NCI-H1417 (cell line): ENCODE measurements at places on chromosomes 4 and X.

GRCh38 chr4:141435446-141436225, 200.7 kb upstream of the IL15 start:
- no peak for DNase-seq

- DNase-seq = no peak
These were observed 37.4 kb downstream of the FAM241A start for GRCh38 chr4:112182604-112183003.

GRCh38 chrX:100643956-100644860, at the start of gene SRPX2:
Gene SRPX2 (plus strand): TSS chrX:100644199. CDS start chrX:100646323, 2,124 bp downstream.
- no peak for DNase-seq

DNA sequence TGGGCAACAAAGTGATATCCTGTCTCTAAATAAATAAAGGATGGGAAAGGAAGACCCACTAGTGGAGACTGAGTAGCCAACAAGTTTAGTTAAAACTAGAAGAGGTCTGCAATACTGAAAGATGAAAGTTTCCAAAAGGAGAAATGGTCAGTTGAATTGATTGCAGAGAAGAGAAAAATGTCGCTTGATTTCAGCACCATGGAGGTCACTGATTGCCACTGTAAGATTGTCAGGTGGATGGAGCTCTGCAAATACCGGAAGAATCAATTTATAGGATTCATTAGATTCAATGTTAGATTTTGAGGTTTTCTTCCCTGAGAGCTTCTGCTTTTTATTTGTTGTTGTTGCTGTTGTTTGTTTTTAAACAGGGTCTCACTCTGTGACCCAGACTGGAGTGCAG, 5.4 kb upstream of the FNIP2 start:
- DNase-seq = no peak

- DNase-seq = no peak
These were observed 146.3 kb downstream of the LDB2 start for GRCh38 chr4:16752150-16752549.

DNA sequence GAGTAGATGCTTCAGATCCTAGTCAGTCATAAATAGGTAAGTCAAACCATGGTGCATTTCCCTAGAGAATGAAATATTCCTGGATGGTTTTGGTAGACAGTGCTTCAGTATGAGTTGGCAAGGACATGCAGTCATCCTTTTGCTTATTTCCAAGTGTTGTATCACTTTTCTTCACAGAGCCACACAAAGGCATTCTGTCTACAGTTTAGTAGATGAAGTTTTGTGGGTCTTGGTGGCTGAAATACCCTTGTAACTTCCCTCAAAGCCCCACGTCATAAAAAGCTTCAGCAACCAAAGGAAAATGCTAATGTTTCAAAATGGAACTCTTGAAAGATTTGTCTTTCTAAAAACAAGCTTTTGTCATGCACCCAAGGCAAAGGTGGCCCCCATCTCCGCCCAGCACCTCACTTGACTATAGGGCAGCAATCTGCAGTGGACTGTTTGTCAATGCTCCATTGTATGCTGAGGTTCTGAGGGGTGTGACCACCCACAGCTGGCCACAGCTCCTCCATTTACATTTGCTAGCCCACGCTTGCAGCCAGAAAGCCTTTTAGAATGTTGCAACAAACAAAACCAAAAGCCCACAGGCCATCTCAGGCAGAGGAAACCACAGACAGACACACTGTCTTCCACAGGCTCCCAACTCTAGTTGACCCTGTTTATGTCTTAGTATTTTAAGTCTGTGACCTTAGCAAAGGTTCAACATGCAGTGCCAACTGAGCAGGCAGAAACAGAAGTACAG, 87.1 kb upstream of the FAM9C start:
- DNase-seq = no peak

- DNase-seq = no peak
These were observed 3.1 kb downstream of the NAA10 start for GRCh38 chrX:153931748-153932147.

GRCh38 chr4:176939445-176939844, 146.7 kb upstream of the VEGFC start:
- no peak for DNase-seq

DNA sequence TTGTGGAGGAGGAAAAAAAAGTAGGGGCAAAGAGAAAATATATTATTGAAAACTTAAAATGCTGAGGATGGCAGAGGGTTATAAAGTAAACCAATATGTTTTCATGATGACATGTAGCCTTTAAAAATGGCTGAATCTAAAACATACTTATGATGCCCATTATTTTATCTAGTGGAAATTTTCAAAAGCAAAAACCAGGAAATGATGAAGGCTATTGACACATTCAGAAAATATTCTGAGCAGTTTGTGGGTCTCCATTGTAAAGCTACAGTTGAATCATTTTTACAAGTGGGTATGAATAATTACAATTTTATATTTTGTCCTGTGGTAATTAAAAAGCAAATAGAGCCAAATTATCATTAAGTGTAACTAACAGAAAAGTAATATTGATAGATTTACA, 10.7 kb downstream of the PLS3 start:
- no peak for DNase-seq

- DNase-seq = no peak
These were observed 48.0 kb downstream of the ARAP2 start for GRCh38 chr4:36196145-36196913.

GRCh38 chrX:9953396-9953795, 13.8 kb upstream of the CLDN34 start:
- no peak for DNase-seq

DNA sequence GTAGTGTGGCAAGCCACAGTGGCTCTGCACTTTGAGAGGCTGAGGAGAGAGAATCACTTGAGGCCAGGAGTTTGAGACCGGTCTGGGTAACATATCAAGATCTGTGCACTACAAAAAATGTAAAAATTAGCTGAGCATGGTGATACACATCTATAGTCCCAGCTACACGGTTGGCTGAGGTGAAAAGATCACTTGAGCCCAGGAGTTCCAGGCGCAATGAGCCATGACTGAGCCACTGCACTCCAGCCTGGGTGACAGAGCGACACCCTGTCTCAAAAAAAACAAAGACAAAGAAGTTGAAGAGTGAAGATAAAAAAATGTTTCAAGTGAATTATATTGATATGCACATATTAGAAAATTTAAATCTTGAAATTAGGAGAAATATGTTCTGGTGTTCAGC, 46.3 kb downstream of the SULT1B1 start:
- DNase-seq = peak; percentile 74

DNA sequence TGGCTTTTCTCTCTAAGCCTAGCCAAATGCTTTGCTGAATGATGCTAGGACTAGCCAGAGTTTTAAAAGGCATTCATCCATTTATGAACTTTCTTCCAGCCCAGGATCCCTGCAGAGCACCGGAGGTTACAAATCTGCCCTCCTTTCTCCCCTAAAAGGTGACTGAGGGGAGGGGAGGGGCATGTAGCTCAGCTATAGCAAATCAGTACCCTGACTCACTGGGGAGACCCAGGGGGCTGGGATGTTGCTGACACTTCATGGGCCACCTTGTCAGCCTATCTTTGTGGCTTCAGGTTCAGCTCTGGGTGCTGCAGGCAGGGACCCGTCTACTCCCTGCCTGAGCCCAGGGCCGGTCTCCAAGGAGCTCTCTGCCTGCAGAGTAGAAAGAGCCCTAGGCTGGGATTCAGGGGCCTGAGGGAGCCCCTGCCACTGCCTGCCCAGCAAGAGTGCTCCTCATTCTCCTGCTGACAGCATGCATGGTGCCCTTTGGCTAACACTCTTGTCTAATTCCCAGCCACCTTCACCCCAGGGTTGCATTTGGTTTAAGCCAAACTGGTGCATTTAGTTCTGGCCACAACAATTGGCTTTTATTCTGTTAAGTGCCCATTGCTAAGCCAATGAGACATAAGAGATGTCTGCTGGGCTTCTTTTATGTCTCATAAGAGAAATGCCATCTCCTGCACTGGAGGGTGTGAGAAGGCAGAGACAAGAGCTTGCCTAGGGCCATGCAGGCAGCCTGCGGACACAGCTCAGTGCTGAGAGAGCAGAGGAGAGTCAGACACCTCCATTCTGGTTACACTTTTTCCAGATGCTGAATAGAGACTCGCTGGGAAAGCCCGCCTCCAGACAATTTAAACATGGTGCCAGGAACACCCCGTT, 11.9 kb upstream of the UBA6 start:
- no peak for DNase-seq

DNA sequence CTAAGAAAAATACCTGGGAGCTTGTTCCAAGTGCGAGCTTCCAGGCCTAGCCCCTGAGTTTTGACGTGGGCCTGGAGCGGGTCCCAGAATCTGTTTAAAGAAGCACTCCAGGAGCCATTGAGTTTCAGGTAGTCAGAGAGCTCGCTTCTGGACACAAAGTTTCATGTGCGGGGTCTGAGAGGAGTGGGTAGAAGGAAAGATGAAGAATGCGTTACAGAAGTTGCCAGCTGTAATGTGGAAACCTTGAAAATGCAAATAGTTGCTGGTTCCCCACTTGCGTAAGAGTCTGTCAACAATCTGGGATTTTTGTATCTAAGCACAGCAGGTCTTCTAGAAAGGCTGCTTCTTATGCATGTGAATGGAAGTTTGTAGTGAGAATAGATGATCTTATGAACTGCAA, 77.5 kb upstream of the CLCN4 start:
- no peak for DNase-seq

GRCh38 chrX:38103857-38104812, 97.8 kb downstream of the SYTL5 start:
- no peak for DNase-seq

DNA sequence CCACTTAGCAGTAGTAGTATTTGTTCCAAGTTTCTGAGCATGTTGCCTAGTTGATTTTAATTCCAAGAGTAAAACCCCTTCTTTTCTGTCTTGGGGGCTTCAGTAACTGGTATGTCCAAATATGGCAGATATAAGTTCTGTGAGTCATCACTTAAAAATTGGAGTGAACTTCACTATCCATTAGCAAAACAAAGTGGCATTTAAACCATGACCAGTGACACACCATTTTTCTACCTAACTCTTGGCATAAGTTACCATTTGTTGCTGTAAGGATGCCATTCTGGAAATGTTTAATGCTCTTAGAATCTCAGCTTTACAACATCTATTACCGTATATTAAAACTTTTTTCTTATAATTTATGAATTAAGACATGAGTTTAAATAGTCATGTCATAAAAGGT, 102.0 kb downstream of the CBR4 start:
- no peak for DNase-seq

GRCh38 chr4:147456706-147457105, 24.2 kb upstream of the EDNRA start:
- DNase-seq = no peak

- DNase-seq = no peak
These were observed 11.4 kb downstream of the ASIC5 start for GRCh38 chr4:155854582-155855226.

DNA sequence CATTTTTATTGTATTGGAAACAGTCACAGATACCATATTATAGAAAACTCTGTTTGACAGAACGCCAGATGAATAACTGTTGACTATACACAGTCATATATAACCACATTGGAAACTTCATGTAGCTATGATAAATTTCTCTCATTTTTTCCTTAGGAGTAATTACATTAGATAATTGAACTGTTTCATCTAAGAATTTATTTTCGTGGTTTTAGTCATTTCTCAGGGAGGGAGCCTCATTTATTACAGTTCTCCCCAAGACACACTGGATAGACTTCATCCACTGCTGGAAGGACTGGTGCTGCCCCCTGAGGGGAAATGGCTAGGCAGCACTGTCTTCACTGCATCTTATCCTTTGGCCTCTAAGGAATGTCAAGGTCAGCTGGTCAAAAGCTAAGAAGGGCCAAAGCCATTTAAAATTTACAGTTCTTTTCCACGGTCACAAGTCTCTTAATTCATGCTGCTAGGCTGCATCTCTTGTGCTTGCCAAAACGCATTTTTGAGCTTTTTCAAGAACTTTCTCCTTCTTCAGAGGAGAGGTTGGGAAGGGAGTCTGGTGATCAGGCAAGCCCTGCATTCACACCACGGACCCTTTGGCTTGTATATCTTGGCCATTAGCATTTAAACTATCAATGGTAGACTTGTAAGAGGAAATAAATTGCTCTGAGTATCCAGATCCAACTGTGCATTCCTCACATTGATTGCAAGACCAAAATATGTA, 145.1 kb downstream of the CBR4 start:
- no peak for DNase-seq

DNA sequence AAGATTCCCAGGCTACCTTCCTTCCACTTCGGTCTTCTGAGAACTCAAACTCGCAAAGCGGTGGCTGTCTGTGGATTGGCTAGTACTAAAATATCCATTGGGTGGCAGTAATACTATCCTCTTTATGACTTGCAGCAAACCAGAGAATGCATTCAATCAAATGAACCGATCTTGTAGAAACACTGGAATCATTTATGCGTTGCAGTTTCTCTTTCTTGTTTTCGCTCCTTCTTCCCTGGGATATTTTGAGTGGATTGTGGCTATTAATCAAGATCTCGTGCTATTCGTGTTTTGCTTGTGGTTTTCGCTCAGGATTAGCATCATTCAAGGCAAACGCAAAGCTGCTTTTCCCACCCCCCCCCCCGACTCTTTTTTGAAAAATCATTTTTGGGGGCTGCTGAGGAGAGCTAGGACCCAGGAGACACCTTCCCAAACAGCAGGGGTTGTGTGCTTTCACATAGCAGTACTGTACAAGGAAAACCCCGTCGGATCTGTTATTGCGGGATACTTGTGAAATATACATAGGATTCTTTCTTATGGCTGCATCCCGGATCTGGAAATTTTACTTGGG, at the start of gene IL1RAPL1:
TSS of gene IL1RAPL1 (plus strand) at position 466 of the 571 bp plus-strand sequence.
- DNase-seq = peak; percentile 68

DNA sequence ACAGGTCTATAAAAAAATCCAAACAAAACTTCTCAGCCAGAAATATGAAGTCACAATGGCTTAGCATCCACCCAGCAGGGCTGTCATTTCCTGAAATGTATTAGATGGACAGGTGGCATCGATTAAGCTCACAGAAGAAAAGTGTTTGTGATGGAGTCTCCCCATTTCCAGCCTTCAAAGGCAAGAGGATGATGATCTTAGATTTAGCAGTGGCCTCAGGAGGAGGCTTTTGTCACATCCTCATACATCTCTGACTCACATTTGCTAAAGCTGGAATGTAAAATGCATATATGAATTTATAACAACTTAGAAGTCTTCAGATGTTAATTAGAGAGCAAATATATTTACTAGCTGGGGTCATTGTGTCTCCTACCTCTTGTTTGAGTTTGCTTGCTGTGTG, 441.9 kb downstream of the SPRY1 start:
- no peak for DNase-seq

- no peak for DNase-seq
These were observed 40.7 kb downstream of the MTTP start for GRCh38 chr4:99615170-99615820.

- DNase-seq = no peak
These were observed 482.4 kb downstream of the NLGN4X start for GRCh38 chrX:5746231-5746630.

DNA sequence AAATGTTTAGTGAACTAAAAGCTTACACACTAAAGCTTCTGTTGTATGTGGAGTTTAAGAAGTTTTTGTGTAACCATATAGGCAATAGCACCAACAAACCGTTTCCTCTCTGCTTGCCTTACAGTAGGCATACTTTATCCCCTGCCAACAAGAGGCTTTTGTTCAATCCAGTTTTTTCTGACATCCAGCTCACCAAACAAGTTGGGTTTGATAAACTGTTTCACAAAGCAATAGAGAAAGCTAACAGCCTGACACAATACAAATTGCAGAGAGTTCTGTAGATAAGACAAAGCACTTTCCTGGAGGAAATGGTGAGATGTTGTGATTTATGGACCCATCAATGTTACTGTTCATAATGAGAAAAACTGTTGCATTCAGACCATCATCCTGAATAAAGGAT, 53.8 kb downstream of the PACRGL start:
- no peak for DNase-seq
